ENCODE measurements at places on chromosomes 6 and 20. TPM values are rescaled to one million over a fixed set of nuclear protein-coding genes. Genes with fewer than 3 reads are reported as not detected.

DNA sequence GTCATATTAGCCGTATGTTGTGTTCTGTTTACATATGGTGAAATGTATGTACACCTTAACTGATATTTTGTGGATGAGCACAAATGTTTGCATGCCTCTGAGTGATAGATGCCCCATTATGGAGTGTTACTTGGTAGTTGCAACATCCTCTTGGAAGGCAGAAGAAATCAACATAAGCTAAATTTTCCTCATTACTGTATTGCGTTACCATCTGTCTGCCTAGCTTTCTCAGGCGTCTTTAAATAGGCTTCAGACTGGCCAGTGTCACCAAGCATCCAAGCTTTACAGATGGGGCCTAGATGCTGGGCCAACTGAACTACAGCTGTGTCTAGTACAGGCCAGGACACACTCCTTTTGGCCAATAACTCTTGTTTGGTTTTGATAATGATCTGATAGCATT is 250.6 kb downstream of the SAMD5 start:
- DNase-seq, result no peak

- no peak for DNase-seq
Observed at GRCh38 chr6:162618448-162619002, 109.0 kb downstream of the PRKN start.

- DNase-seq, result no peak
Observed at GRCh38 chr20:58111310-58112016, 117.0 kb downstream of the ANKRD60 start.

Gene SLC35D3
- total RNA-seq, result not detected

Gene TSBP1
- total RNA-seq, result not detected

- no peak for DNase-seq
Observed at GRCh38 chr6:165716886-165717285, 53.8 kb upstream of the PDE10A start.

- DNase-seq, result no peak
Observed at GRCh38 chr6:36309900-36310299, 26.8 kb downstream of the BNIP5 start.

DNA sequence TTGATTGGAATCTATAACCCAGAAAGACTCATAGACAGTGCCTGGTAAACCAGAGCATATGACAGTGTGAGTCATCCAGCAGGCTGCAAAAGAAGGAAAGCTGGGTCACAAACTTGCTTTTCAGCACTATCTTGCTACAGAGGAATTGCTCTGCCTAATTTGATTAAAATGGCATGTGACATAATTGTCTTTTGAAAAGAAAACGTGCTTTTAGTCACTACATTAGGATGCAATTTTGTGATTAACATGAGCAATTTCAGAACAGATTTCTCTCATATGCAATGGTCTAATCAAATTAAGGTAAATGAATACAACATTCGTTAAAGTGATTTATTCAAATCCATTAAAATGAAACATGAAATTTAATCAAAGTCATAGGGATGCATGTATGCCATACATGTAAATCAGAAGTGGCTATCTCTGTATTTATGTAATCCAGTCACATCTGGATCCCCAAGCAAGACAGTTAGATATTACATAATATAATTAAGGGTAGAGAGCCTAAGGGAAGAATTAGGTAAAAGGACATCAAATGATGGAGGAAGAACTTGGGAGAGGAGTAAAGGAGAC is 400.0 kb upstream of the HTR1E start:
- no peak for DNase-seq

GRCh38 chr20:655726-656624 is 3.0 kb upstream of the SRXN1 start:
- no peak for DNase-seq

Gene HLA-G
- 0.33 TPM for total RNA-seq

DNA sequence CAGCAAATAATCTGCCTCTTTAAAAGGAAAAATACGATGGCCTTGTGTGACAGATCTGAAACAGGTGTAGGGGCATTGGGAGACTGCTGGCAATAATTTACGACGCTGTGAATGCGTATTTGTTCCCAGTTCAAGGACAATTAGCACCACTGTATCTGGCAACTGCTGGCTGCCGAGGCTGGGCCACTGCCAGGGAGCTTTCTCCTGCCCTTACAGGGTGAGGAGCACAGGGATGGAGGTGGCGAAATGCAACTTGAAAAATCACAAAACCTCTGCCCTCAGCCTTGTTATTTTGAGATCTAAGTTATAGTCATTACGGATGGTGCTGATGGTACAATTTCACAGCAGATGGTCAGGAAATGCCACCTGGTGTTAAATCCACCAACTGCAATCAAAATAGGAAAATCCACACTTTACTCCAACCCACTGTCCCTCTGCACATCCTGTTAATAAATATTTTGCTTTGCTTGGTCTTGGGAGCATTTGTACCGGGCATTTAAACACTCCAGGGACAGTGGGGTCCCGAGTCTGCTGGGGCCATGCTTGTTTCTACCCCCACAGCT is 6.4 kb downstream of the MYLK4 start:
- no peak for DNase-seq

DNA sequence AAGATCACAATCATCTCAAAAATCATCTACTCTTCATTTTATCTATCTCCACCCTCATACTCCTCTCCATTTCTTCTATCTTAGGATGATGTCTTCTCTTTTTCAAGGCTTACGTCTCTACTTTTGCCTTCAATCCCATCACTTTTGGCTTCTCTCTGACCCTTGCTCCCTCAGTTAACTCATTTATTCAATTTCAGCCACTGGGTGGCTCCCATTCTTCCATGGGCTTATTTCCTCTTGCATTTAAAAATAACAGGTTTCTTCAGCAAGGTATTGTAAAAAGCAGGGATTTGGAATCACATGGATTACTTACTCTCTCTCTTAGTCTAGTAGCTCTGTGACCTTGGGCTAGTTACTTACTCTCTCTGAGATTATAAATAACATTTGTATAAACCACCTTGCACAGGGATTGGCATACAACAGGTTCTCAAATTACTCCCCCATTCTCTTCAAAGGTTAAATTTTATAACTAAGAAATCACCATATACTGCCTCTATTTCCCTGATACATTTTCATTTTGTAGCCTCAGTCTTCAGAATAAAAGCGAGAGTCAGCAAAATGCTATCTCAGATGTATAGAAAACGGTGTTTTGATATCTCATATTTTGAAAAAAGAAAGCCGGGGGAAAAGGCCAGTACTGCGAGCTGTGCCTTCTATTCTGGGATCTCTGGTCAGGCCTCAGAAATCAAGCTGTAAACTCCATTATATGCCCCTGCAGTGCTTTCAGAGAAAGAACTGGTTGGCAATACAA is 5.5 kb downstream of the ZSCAN12 start:
- DNase-seq, result no peak

- no peak for DNase-seq
Observed at GRCh38 chr6:48134246-48134645, 23.2 kb upstream of the PTCHD4 start.

DNA sequence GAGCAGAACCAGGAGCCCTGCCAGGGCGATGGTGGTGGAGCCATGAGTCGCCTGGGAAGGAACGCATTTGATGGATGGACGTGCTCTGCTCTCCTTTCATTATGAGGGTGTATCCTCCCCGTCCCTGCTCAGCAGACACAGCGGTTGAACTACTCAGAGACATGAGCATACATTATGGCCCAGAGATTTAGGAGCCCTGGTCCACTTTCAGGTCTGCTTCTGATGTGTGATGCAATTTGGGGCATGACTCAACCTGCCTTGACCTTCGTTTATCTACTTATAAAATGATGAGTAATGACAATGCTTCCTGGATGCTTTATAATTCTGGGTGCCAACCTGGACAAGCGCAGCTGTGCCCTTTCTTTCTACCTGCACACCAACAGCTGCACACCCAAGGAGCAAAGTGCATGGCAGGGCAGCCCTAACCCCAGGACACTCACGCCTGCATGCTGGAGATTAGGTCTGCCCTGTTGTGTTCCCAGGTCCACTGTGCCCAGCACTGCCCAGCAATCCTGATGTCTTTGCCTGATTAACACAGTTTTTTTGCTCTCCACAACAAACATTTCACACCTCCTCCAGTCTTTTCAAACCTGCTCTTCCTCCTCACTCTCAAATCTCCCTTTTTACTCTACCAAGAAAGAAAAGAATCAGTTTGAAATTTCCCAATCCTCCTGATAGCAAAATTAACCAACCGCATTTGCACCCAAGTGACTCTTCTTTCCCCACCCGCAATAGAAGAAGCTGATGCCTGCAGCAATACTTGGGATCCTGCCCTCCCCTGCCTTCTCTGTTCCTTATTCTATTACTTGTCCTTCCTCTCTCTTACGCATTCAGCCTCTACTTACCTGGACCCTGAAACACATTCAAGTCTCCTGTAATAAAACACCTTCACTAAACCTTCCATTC is 81.2 kb downstream of the EZR start:
- DNase-seq, result peak; percentile 83

GRCh38 chr6:104940893-104941728 is 15.8 kb upstream of the LIN28B start:
- DNase-seq, result peak; percentile 7

GRCh38 chr6:111653434-111653833 is 47.8 kb upstream of the TRAF3IP2 start:
- DNase-seq, result no peak

DNA sequence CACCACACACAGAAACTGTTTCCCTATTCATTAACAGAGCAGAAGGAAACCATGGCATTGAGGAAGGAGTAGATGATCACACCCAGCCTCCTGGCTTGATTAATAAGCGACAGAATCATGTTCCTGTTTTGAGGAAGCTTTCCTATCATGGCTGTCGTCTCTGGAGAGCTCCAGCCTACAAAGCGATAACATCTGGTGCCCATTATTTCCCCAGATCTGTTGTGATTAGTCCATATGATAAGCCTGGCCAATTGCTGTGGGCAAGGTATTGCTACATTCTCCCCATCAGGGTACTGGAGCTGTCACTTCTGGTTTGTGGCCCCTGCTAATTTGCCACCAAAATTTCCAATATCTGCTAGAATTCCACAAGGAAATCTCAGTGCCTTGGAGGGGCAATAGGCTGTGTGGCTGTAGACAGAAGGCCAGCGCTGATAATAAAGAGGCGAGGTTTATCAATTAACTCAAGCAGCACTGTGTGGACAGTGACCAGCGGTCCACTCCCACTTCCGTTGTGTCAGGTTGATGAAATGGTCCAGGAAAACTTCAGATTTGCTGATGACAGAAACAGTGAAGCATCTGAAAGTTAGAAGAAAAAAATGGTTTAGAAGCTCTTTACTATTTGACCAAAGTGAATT is 66.4 kb downstream of the OLIG3 start:
- DNase-seq, result no peak

Gene ASIP
- total RNA-seq, result not detected

- peak; percentile 35 for DNase-seq
Observed at GRCh38 chr6:35970181-35970580, 49.3 kb upstream of the SRPK1 start.

GRCh38 chr6:16265351-16266341 is 27.3 kb downstream of the GMPR start:
- no peak for DNase-seq

GRCh38 chr6:12719017-12719416 is 2.5 kb downstream of the PHACTR1 start:
- DNase-seq, result no peak

Gene CST5
- total RNA-seq, result not detected

Gene RAET1E
- total RNA-seq, result 13.7 TPM

DNA sequence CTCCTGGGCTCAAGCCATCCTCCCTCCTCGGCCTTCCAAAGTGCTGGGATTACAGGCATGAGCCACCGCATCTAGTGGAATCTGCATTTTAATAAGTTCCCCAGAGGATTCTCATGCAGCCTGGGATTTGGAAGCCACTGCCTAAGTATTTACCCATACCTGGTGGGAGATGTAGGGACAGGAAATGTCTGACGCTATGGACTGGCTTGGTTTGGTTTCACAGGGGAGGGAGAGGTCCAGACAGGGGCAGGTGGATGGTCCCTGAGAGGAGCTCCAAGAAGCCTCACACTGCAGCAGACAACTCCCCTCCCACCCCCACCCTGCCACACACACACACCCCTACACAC is 4.4 kb downstream of the VSTM2L start:
- no peak for DNase-seq

DNA sequence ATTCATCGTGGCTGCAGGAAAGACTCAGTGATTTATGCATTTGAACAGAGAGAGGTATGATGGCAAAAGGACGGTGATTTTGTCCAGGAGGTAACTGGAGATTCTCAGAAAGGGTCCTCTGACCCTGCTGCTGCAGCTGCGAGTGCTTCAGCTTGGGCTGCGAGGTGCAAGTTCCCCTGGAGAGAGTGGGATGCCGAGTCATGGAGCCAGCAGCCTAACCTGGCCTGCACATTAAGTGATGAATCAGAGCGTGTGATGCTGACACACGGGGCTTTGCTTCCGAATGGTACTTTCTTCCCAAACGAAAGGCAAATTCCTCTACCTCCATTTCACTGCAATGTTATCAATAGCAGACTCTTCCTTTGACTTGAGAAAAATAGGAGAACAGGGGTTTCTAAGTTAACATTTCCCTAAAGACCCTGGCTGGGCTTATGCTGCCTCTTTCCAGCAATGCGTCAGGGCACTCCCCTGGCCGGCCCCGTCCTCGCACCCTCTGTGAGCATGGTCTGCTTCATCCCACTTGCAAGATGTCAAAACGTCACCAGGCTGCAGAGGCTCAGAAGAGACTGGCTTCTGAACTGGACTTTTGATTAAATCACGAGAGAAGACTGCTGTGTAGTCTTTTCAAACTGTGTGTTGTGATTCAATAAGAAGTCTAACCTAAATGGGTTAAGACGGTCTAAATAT is 628.0 kb upstream of the AGPAT4 start:
- no peak for DNase-seq

Gene PTCRA
- total RNA-seq, result not detected

Gene NKAPL
- 0.24 TPM for total RNA-seq

DNA sequence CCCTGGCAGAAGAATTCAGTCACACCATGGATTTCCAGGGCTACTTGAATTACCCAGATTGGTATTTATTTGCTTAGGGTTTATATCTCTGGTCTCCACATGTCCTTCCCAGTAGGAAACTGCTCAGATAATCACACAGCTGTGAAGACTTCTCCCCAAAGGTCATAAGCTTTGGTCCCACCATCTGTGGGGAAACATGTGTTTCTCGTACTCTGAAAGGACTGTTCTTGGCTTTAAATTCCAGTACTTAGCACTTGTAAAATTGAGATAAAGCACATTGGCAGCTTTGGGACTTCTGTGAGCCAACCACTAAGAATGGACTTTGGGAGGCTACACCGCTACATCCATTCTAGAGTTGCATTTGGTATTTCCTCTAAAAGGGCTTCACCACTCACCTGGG is 205.3 kb upstream of the FOXA2 start:
- no peak for DNase-seq

DNA sequence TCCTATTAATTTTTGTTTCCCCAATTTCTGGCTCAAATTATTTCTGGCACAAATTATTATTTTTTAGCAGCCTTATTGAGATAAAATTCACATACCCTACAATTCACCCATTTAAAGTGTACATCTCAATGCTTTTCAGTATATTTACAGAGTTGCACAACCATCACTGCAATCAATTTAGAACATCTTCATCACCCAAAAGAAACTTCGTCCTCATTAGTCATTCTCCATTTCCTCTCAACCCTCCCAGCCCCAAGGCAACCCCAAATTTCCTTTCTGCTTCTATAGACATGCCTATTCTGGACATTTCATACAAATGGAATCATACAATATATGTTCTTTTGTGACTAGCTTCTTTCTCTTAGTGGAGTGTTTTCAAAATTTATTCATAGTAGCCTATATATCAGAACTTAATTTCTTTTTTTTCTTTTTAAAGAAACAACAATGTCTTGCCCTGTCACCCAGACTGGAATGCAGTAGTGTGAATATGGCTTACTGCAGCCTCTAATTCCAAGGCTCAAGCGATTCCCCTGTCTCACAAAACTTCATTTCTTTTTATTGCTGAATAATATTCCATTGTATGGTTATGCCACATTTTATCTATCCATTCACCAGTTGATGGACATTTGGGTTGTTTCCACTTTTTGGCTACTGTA is 84.5 kb downstream of the DNAH8 start:
- peak; percentile 88 for DNase-seq
